ENCODE measurements at places on chromosomes 2 and 18.
A peak's percentile ranks its signal among the peaks of the same experiment; 100 is the strongest.

DNA sequence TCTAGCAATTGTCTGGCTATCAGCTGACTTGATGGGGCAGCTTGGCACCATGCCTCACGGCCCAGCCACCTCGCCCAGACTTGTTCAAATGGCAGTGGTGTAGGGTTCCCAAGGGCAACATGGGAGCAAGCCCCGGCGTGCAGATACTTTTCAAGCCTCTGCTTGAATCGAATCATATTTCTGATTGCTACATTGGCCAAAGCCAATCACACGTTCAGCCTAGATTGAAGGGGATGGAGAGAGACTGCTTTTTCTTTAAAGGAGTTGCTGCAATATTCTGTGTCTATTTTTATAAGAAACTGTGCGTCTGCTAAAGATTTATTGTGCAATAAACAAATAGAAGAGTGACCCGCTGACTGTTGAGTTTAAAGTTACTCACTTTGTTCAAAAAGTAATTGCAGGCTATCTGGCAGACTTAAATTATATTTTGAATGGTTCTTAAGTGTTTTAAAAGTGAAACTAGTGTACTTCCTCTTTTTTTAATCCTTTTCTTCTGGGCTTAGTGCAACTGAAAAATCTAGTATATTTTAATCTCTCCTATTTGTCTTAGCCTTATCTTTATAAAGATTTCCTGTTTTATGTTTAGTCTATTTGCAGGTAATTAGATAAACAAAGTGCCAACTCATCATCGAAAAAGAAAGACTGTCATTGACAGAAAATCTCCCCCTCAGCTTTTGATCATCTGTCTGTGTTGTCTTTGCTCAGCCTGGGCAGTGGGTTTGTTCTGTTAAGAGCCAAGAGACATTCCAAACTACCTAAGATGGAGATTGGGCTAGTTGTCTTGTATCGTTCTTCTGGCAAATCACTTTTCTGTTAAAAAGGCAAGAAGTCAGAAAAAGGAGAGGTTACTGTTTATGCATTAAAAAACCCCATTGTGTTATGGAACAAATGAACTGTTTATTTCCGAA is 156.1 kb downstream of the TPGS2 start:
- DNase-seq: no peak

DNA sequence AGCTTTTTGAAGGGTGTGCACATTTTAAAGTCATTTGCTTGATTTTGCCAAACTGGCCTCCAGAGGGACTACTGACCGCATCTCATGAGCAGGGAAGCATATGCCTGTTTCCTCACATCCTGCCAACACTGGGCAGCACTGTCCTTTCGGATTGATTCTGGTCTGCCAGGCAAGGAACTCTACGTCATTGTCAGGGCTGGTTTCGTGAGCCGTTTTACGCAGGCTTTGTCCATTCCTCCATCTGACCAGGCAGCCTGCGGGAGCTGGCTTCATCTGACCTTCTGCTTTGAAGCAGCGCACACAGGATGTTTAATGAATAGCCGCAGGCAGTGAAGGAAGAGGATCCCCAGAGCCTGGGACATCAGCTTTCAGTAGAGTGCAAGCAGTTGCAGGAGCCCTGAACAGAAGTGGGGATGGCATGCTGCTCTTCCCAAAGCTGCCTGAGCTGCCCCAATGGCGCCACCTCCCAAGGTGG is 46.3 kb upstream of the SEMA4C start:
- DNase-seq: no peak

- DNase-seq: peak; percentile 69
These were observed 38.3 kb upstream of the IL1R1 start for GRCh38 chr2:102103992-102104871.

- DNase-seq: no peak
These were observed 47.5 kb upstream of the RTN4 start for GRCh38 chr2:55097461-55098410.

DNA sequence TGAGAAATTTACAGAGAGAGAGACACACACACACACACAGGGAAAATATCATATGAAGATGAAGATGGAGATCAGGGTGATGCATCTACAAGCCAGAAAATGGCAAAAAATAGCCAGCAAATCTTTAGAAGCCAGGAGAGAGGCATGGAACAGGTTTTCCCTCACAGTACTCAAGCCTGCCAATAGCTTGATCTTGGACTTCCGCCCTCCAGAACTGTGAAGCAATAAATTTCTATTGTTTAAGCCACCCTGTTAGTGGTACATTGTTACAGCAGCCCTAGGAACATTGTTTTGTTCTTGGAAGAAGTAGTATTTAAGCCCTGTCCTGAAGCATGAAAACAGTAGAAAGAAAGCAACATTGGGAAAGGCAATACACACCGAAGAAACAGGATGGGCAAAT is 292.0 kb upstream of the LRP1B start:
- no peak for DNase-seq

- DNase-seq: peak; percentile 26
These were observed 3.0 kb downstream of the CNNM4 start for GRCh38 chr2:96763511-96764252.

DNA sequence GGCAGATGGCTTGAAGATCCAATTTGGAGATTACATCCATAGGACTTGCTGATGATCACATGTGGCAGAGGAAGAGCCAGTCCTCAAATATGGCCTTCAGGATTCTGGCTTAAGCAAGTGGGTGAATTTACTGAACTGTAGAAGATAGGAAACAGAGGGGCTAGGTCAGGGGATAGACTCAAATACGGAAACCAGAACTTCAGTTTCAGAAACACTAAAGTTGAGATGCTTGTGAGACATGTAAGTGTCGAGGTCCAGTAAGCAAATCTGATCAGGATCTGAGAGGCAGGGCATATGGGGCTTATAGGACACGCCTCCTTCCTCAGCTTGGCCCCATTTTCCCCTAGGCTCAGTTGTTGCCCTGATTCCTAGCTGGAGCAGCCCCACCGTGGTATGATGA is 107.7 kb downstream of the LBH start:
- no peak for DNase-seq

GRCh38 chr2:105140240-105140568 is 101.3 kb upstream of the GPR45 start:
- no peak for DNase-seq

DNA sequence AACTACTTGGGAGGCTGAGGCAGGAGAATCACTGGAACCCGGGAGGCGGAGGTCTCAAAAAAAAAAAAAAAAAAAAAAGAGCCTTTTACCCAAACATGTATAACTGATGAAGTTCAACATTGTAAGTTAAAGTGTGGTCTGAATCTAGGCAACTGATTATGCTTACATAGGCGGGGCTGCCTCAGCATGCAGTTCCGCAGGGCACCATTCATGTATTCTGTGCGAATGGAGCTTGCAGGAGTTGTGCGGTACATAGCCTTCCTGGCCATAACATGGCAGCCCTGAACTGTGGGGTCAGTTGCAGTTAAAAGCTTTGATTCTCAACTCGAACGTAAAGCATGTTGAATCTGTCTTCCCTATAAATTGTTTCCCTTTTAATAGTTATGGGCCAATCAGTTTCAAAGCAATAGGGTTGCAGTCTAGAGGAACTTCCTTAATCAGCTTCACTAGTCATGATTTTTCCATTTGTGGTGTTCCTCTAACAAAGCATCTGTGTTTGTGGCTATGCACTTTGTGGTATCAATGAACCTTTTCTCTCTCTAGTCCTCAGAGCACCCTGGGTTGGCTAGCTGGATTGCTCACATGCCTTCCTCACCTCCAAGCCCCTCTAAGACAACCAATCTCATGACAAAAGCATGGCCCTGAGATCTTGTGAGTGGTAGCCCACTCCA is 30.6 kb upstream of the CEP68 start:
- peak; percentile 58 for DNase-seq

DNA sequence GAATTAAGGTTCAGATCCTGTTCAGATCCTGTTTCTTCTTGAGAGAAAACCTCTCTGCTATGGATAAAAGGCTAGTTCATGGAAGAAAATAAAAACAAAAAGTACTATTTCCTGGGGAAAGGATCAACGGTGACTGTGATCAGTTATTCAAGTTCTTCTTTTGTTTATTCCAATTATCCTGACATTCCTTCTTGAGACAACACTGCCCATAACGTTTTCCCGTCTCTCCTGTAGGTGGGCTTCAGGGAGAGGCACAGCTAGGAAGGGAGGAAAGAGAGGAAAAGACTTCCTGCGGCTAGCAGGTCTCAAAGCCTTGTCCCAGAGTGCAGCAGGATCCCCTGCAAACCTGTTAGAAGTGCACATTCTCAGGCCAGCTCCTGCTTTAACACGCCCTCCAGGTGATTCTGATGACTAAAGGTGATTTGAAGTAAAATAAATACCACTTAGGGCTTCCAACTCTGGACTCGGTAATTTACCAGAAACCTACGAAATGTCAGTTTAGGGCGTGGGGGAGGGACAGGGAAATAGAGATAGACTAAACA is 4.5 kb upstream of the FHL2 start:
- no peak for DNase-seq

GRCh38 chr2:188410504-188411235 is 119.0 kb downstream of the GULP1 start:
- no peak for DNase-seq

- no peak for DNase-seq
These were observed 1.3 kb downstream of the SLC23A3 start for GRCh38 chr2:219168526-219168925.
